ENCODE measurements at places on chromosomes 7 and 10. TPM values are rescaled to one million over a fixed set of nuclear protein-coding genes. Genes with fewer than 3 reads are reported as not detected.
A peak's percentile ranks its signal among the peaks of the same experiment; 100 is the strongest.

GRCh38 chr10:97121041-97121440 is 64.7 kb downstream of the SLIT1 start:
- peak; percentile 21 for ATAC-seq

GRCh38 chr10:14753441-14753840 is 21.3 kb downstream of the FAM107B start:
- ATAC-seq = no peak

Gene H2BK1
- total RNA-seq = not detected

- no peak for ATAC-seq
These were observed 23.2 kb upstream of the GDF10 start for GRCh38 chr10:47276576-47277351.

Gene MUC3A
- 0.15 TPM for total RNA-seq

GRCh38 chr7:77799078-77799964 is 748 bp downstream of the PHTF2 start:
- ATAC-seq = peak; percentile 2

DNA sequence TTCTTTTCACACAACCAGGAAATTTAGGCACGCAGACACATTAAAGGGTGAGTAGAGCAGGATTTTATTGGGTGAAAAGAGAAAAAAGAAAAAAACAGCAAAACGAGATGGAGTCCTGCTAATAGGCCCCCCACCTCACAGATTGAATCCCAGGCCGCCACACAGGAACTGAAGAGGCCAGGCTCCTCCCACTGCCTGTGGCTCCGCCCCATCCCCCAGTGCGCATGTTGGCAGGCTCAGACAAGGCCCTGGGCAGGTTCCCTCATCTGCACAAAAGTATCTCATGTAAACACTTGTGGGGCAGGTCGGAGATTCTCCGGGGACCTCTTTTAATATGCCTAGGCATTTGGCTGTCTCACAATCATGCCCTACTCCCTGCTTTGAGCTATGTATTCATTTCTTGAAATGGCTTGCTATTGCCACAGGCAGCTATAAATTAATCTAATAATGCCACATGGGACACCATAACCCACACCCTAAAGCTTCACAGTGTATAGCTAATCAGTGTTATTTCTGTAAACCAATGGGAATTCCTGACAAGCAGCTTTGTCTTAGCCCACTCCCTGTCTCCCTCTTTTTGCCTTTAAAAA is 76.2 kb upstream of the KIF5B start:
- ATAC-seq = no peak
